ENCODE measurements at places on chromosomes 6 and 20.
A peak's percentile ranks its signal among the peaks of the same experiment; 100 is the strongest.

- no peak for DNase-seq
These were observed 54.0 kb downstream of the IL22RA2 start for GRCh38 chr6:137119196-137120104.

DNA sequence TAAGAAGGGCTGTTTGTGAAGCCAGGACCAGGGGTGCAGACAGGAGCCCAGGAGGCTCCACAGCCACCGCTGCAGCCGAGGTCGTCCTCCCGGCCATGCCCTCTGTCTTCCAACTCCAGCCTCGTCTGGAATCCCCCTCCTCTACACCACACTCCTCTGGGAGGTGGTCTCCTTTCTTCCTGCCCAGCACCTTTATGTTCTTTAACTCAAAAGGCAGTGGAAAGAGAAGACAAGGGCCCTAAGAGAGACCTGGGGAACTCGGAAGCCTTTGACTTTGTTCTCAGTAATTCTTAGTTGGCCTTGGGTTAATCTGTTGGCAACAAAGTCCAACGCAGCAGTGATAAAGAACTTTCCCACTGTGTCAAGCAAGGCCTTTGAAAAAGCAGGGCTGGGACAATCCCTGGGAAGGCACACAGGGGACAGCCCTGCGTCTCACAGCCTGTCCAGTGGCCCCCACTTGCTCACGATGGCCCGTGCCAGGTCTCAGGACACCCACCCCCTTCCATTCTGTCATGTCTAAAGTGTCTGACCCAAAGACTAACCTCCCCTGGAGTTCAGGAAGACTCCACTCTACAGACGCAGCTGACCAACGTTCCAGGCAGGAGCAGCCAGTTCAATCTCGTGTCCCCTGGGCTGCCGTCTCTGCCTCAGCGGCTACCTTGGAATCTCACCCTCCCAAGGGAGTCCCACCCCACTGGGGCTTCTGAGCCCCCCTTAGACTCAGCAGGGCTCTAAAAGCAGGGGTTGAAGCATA, 42.8 kb upstream of the FAM50B start:
- DNase-seq, result no peak

- DNase-seq, result no peak
These were observed 116.7 kb downstream of the UNC5CL start for GRCh38 chr6:40922281-40922680.

DNA sequence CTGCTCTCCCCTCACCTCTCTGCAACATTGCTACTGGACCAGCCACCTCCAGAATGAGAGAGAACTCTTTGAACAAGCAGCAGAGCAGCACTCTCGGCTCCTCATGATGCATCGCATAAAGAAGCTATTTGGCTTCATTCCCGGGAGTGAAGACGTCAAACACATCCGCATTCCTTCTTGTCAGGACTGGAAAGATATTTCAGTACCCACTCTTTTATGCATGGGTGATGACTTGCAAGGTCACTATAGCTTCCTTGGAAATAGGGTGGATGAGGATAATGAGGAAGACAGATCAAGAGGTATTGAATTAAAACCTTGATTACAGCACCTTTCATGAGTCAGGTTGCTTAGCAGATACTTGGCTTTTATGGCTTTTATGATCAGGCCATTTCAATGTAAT, 4.3 kb downstream of the CALHM4 start:
- no peak for DNase-seq

DNA sequence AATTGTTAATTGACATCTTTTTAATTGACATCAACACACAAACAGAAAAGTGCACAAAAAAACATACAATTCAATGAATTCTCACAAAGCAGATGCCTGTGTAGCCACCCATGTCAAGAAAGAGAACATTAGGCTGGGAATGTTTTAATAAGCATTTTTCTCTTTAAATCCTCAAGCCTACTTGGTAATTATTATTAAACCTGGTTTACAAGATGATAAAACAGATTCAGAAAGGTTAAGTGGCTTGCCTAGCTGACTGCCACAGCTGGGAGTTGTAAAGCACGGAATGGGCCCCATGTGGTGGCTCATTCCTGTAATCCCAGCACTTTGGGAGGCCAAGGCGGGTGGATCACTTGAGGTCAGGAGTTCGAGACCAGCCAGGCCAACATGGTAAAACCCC, 90.0 kb upstream of the AKAP12 start:
- DNase-seq, result no peak

GRCh38 chr20:32780749-32781655, 18.8 kb downstream of the DNMT3B start:
- peak; percentile 76 for DNase-seq

DNA sequence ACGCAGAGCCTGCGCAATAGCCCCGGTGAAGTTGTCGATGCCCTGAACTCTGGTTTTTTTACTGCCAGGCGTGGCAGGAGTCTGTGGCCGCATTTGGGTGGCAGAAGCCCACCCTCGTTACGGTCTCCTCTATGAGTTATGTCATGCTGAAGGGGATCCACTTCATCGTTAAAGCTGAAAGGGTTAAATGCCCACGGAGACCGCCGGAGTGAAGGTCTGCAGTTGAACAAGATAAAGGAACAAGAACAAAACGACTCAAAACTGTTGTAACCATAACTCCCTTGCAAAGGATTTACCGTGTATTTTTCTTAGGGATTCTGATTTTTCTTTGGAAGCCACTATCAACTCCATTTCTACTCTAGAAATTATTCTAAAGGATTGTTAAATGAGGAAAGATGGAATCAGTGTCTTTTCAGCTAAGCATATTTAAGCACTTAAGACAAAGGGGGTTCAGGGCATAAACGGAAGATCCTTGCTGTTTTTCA, 501 bp upstream of the ELOVL5 start:
- no peak for DNase-seq

- DNase-seq, result no peak
These were observed 7.0 kb downstream of the ELMO2 start for GRCh38 chr20:46399401-46399800.

DNA sequence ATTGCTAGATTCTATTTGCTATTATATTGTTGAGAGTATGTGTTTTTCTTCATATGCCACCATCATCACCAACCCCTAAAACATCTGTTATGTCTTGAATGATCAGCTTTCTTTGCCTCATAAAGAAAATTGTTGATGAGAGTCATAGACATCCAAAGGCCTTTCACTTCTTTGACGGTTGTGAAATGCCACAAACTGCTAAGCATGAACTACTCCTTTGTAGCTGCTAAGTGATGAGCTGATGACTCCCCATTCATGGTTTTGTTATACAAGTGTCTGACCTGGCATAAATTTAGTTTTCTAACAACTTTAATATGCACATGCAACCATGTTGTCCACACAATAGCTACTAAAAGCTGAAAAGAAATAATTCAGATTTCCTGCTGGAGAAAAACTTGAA, 684 bp upstream of the MED23 start:
- DNase-seq, result no peak

DNA sequence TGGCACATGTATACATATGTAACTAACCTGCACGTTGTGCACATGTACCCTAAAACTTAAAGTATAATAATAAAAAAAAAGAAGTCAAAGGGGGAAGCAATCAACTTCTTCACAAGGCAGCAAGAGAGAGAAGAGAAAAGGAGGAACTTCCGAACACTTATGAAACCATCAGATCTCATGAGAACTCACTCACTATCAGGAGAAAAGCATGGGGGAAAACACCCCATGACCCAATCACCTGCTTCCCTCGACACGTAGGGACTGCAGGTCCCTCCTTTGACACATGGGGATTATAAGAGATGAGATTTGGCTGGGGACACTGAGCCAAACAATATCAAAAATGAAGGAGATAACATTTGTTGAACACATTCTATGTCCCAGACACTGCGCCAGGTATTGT, 94.8 kb upstream of the PHACTR1 start:
- no peak for DNase-seq

- DNase-seq, result no peak
These were observed 123.4 kb upstream of the HDGFL1 start for GRCh38 chr6:22445946-22446345.

- no peak for DNase-seq
These were observed 10.7 kb downstream of the PXDC1 start for GRCh38 chr6:3740551-3741476.

DNA sequence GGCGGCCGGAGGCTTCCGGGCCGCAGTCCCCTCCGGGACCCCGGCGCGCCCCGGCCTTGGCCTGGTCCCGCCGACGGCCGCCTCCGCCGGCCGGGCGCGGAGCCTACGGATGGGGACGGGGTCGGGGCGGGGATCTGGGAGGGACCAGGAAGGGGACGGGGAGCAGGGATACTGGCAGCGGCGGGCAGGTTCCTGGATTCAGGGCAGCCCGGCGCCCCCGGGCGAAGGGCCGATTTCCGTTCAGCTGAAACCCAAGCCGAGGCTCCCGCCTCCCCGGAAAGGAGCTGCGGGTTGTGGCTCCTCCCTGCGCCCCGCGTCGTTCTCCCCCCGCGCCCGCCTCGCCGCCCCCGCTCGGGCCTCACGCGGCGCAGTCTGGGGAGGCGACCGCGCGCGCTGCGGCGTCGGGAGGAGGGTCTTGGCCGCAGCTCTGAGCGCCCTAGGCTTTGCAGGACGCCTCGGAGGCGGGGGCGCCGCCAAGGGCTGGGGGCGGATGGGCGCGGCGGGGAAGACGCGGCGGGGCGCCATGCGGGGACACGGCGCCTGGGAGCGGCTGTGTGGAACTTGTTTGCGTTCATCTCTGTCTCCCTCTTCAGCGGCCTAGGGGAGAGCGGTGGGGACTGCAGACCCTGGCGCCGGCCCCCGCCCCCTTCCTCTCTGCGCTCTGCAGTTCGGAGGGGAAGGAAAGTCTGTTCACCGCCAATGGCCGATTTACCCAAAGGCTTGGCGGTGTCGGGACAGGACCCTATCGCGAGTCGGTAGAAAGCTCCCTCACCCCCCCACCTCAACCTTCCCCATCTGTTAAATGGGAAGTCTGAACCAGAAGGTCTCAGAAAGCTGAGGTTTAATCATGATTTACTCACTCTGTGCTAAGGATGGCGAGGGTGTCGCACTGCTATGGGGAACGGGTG, 22.7 kb upstream of the TMEM181 start:
- DNase-seq, result no peak

- DNase-seq, result no peak
These were observed 375.1 kb downstream of the BTBD9 start for GRCh38 chr6:38264605-38265004.

- DNase-seq, result no peak
These were observed 13.7 kb downstream of the TTLL2 start for GRCh38 chr6:167338541-167339117.

- no peak for DNase-seq
These were observed 256.7 kb upstream of the TCF21 start for GRCh38 chr6:133632206-133632605.

DNA sequence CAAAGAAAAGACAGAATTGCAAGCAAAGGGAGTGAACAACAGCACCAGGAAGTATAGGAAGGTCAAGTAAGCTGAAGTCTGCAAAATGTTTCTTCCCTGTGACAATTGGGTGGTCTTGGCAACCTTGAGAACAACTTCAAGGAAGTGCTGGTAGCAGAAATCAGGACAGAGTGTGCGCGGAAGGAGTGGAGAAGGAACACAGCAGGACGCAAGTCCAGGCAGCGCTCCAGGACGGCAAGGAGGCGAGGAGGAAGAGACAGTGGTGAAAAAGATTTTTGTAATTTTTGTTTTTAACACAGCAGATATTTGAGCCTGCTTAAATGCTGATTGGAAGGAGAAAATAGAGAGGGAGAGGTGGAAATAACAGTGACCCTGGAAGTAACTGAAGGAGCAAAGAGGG, 141.7 kb downstream of the F13A1 start:
- DNase-seq, result peak; percentile 25

- no peak for DNase-seq
These were observed 257.5 kb downstream of the MMUT start for GRCh38 chr6:49205526-49205925.

DNA sequence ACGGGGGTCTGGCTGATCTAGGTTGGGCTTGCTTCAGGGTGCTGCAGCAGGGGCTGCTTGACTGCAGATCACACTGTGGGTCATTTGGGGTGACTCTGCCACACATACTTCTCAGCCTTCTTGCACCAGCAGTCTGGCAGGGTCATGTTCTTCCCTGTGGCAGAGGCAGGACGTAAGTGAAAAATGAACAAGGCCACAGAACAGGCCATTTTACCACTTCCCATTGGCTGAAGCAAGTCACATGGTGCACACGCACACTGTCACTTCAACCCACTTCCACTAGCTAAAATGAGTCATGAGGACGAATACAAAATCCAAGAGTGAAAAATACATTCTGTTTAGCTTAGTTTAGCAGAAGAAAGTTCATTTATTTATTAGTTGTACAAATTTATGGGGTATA, 168.6 kb upstream of the GGTLC1 start:
- DNase-seq, result no peak

DNA sequence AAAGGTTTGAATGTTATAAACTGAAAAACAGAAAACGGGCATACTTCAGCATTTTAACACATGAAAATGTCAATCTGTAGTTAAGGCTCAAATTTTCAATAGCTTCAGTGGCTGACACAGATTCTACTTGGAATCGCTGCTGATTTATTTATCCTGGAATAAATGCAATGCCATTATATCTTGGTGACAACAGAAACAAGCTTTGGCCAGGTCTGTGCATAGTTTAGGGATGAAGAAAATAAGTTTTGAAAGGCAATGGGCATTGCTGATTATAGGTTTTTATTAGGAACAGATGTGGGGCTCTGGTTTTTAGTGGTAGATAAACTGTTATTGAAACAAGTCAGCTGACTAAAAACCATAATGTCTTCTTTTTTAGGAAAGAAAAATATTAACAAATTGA, 96.8 kb upstream of the SOX4 start:
- no peak for DNase-seq

- peak; percentile 72 for DNase-seq
These were observed 242.2 kb downstream of the HIVEP2 start for GRCh38 chr6:142702501-142703460.

DNA sequence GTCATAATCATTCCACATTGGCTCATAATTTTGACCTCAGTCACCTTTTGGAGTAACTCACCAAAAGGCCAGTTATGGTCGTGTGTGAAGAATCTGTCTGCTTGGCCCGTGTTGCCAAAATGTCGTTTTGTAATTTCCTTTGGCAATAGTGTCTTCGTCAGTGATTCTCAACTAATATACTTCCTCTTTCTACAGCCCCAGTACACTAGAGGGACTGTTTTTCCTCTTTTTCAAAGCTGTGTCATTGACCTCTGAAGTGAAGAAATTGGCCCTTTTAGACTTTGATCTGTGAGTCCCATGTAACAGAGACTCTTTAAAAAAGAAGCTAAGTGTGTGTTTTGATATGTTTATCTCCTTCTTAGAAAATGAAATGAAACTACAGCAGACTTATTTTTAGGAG, 5.2 kb downstream of the FOXO3 start:
- peak; percentile 64 for DNase-seq

- DNase-seq, result no peak
These were observed 17.9 kb upstream of the RUNX2 start for GRCh38 chr6:45310118-45310788.

GRCh38 chr6:101290346-101290745, 103.2 kb upstream of the GRIK2 start:
- no peak for DNase-seq

- no peak for DNase-seq
These were observed 50.3 kb downstream of the OLIG3 start for GRCh38 chr6:137443901-137444300.

- DNase-seq, result peak; percentile 26
These were observed 170.2 kb downstream of the SLC24A3 start for GRCh38 chr20:19382386-19383340.
